Activated naive CD8-positive, alpha-beta T cell treated with anti-CD3 and anti-CD28 coated beads, Interleukin-2, amount 50 U/mL, for 16 hours (primary cell): ENCODE measurements at places on chromosomes 16 and 17.

- no peak for DNase-seq
Measured at GRCh38 chr17:74523308-74523707, 8.0 kb downstream of the CD300LB start.

GRCh38 chr16:30535106-30535776 is 583 bp upstream of the ZNF747 start:
- no peak for DNase-seq

DNA sequence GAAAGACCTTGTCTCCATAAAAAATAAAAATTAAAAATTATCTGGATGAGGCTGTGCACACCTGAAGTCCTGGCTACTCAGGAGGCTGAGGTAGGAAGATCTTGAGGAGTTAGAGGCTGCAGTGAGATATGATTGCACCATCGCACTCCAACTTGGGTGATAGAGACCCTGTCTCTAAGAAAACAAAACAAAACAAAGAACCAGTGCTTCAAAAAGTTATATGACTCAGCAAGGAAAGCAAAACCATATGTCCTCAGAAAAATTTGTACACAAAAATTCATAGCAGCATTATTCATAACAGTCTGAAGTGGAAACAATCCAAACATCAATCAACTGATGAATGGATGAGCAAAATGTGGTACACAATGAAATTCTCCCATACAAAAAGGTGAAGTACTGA is 48.9 kb downstream of the SLFN5 start:
- DNase-seq = no peak

GRCh38 chr17:48043176-48043575 is 5.0 kb upstream of the NFE2L1 start:
- DNase-seq = no peak

DNA sequence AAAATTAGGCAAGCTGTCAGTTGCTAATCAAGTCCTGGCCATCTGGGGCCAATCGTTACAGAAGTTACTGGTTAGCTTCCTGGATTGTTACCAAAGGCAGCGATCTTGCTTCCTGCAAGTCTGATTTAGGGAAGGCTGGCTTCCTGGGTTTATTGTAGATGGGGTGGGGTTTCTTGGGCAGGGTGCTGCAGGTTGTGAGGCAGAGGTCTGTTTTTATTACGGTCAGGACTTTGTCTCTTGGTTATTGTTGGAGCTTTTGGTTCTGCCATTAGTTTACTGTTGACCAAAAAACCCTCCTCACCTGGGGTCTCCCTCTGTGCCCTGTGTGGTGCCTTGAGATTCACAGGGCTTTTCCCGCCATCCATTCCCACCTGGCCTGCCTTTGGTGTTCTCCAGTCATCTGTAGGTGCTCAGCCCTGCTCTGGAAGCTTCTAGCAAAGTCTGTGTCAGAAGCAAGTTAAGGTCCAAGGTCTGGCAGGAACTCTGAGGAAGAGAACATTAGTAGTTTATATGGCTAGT is 36.9 kb downstream of the SLC47A1 start:
- no peak for DNase-seq

DNA sequence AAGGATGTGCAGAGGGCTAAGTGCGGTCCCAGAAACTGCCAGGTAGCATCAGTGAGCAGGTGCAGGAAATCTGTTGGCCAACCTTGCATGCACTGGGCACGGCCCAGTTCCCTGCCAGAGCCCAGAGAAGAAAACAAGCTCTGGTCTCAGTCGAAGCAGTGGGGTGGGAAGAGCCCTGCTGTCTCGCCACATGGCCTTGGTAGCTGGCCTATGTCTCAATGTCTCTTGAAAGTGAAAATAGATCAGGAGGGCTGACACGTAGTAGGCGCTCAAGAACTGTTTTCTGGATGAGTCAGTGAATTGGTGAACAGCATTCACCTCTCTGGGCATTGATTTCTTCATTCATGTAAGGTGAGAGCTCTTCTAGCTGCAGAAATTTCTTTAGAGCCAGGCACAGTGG is 90.4 kb downstream of the MARF1 start:
- no peak for DNase-seq

DNA sequence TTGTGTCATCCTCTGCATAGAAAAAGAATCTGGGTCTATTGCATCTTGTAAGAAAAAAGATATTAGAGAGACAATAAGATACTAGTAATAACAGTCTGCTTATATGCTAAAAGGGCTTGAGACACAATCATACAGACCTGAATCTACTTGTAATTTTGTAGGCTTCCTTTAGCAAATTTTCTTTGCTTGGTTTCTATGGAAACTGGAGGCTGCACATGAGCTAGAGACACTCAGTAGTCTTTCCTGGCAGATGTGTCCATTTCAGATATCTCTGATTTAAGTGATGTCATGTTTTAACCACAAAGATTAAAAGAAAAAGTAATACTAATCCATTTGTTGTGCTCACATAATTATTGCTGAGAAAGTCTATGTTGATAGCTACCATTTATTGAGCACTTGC is 123.9 kb upstream of the GNAO1 start:
- DNase-seq = no peak

GRCh38 chr17:28469376-28469775 is 4.1 kb upstream of the SLC13A2 start:
- no peak for DNase-seq
